ENCODE measurements at places on chromosomes 2 and 18. TPM values are rescaled to one million over a fixed set of nuclear protein-coding genes. Genes with fewer than 3 reads are reported as not detected.

- DNase-seq, result no peak
Measured at GRCh38 chr2:96164459-96165184, 19.4 kb upstream of the DUSP2 start.

DNA sequence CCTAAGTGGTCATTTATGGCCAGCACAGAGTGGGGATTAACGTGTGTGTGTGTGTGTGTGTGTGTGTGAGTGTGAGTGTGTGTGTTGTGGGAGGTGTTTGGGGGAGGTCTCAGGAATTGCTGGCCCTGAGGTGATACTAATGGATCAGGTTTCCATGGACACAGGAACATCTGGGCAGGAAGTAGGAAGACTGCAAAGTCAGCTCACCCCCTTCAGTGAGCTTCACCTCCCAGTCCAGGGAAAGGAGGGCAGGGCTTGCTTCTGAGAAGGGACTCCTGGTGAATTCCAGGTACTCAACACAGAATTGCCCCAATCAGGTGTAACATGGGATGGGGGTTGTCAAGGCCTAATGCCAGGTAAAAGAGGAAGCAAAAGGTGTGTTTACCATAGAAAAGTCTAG, 30.3 kb upstream of the IL1R1 start:
- no peak for DNase-seq

DNA sequence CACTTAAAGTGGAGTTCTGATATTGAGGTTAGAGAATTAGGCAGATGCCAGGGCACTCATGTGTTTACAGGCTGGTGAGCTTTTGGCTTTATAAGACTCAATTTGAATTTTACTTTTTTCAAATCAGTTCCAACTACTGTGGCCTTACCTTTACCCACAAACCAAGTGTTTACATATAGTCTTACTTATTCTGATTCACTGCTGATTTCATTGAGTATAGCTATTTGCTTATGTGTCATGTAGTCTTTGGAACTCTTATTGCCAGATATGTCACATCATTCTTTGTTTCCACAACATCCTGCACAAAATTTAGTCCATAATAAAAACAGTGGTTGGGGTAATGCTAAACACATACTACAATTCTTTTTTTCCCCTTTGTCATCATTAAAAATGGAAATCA, 96.5 kb downstream of the XIRP2 start:
- no peak for DNase-seq

The SIX2 gene
- total RNA-seq, result 0.06 TPM
